Epithelial cell of proximal tubule (primary cell): ENCODE measurements at places on chromosomes 1 and 21. TPM values are rescaled to one million over a fixed set of nuclear protein-coding genes. Genes with fewer than 3 reads are reported as not detected.
A peak's percentile ranks its signal among the peaks of the same experiment; 100 is the strongest.

DNA sequence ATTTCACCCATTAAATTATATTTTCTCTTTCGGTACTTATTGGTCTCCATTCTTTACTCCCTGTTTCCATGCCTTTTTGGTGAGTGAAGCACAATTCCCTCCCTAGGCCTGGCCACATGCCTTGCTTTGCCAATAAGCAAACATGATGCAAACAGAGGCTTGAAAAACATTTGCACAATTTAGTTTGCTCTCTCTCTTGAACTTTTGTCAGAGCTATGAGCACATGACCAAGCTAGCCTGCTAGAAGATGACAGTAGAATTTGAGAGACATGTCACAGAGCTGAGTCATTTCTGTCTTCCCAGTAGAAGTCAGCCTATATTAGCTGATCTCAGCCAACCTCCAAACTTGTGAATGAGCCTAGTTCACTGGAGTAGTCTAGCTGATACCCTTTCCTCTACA, 24.6 kb downstream of the ANGPTL3 start:
- peak; percentile 90 for DNase-seq

TBX15 gene
- total RNA-seq = 0.07 TPM in 1 of 2 replicates, not detected in the other

- no peak for DNase-seq
Observed at GRCh38 chr1:116579259-116579875, 8.5 kb upstream of the CD58 start.

IL23R gene
- total RNA-seq = not detected in 2 replicates

RNU1-2 gene
- total RNA-seq = under 0.01 TPM in 2 replicates

- no peak for DNase-seq
Observed at GRCh38 chr1:44831516-44831915, 11.5 kb downstream of the PTCH2 start.

GRCh38 chr1:218425647-218426342, 80.7 kb downstream of the TGFB2 start:
- DNase-seq = peak; percentile 59

DNA sequence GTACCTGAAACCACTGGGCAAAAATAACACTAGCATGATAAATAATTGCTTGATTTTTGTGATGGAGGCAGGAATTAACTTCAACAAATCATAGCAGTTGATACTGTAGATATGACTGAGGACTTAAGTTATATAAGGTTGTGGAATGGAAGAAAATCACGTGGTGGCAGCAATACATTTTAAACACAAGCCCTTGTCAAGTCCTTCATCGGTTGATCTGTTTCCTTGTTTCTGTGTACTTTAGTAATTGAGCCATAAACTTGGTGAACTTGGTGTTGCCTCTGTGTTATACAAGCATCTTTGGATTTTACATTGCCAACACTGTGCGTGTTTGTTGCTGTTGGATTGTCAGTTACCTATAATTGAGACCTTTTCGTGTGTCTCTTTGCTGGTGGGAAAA, 114.4 kb downstream of the CAMTA1 start:
- DNase-seq = no peak

GRCh38 chr1:228256626-228257375, 49.0 kb downstream of the OBSCN start:
- DNase-seq = no peak

DNA sequence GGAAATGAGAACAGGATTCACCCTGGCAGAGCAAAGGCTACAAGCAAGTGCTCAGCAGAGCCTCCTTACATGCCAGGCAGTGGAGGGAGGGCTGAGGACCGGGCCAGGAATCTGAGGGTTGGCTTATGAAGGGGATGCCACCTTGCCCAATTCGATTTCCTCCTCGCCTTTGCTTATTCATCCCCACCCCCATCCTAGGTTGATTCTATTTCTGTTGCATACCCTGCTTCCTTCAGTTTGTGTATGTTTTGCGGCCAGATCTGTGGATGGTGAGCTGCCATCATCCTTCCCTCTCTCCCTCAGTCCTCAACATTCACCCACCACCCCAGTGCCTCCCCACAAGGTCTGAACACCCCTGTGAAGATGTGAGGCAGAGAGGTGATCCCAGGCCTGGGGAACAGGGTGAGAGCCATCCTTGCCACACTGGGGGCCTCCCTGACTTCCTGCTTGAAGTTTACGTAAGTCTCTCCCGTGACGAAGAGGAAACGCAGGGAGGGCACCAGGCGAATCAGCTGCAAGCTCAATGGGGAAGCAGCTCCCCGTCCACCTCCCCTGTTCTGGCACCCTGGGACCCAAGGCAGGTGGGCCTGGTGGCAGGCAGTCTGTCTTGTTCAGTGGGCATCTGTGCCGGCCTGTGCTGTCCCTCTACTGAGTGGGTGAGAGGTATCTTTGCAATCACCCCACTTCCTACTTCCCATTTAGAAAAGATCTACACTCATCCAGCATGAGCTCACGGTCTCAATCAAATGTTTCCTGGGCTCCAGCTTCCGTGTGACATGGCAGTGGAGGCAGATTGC, 50.6 kb upstream of the CNTN2 start:
- no peak for DNase-seq

- DNase-seq = no peak
Observed at GRCh38 chr1:18919197-18919905, 17.0 kb upstream of the ALDH4A1 start.

DNA sequence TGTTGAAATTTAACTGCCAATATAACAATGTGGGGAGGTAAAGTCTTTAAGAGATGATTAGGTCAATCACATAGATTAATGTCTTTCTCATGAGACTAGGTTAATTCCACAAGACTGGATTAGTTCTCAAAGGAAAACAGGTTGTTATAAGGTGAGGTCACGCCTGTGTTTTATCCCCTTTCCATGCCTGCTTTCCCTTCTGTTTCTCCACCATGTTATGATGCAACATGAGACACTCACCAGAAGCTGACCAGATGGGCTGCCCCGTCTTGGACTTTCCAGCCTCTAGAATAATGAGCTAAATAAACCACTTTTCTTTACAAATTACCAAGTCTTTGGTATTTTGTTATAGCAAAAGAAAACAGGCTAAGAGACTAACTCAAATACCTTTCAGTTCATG, 70.8 kb downstream of the DDAH1 start:
- DNase-seq = no peak

GRCh38 chr1:20266642-20267041, 24.0 kb upstream of the VWA5B1 start:
- DNase-seq = no peak

DNA sequence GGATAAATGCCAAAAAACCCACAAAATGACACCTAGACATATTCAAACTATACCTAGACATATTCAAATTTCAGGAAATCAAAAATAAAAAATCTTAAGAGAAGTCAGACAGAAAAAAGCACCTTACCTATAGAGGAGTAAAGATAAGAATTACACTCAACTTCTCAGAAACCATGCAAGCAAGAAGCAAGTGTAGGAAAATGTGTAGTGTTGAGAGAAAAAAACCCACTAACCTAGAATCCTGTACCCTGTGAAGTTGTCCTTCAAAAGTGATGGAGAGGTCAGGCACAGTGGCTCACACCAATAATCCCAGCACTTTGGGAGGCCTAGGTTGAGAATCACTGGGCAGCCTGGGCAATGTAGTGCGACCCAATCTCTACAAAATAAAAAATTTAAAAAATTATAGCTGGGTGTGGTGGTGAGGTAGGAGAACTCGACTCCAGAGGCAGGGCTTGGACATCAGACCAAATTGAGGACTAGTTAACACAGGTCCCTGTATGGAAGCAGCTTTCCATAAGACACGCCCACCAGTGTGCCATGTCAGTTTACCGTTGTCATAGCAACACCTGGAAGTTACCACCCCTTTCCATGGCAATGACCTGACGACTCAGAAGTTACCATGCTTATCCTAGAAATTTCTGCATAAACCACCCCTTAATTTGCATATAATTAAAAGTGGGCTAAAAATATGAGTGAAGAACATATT, 20.7 kb downstream of the PDIK1L start:
- DNase-seq = no peak

DNA sequence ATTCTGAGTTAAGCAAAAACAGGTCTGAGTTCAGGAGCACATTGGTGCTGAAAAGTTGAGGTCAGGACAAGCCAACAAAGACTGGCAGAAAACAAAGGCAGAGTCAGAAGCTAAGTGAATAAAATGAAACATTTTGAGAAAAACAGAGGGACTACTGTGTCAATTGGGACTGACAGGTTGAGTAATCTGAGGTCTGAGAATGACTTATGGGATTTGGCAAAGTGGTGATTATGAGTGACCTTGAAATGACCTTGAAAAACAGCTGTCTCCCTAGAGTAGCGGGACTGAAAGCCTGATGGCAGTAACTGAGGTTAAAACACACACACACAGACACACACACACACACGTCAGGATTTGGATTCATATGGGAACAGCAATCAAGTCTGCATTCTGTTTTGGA, 8.8 kb upstream of the COG2 start:
- DNase-seq = no peak

DNA sequence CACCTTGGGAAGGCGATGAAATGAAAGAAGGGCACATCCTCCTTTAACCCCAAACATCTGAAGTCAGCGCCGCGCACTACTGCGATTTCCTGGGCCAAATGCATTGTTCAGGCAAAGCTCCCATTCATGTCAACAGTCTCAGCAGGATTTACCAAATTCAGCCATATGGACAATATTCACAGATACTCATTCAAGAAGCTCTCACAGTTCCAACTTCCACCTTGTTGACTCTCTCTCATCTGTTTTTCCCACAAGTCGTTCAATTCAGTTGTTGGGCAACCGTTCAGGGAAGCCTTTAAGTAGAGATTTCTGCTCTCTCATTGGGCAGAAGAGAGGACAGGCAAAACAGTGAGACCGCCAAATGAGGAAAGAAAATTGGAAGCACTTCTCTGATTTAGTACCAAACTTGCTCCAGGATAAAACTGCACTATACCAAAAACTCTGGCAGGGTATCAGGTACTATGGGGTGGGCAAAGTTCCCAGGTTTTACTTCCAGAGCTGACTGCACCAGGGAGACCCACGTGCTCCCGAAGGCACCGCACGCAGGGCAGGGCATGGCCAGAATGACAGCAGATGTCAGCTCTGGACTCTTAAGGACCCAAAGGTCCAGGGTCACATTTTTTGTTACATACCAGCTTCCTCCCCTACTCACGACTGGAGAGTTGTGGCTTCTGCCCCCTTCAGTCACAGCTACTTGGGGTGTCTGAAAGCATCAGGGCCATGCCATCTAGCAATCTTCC, 668.8 kb downstream of the KIF26B start:
- DNase-seq = no peak

SELENBP1 gene
- total RNA-seq = 2.7 and 5.9 TPM in 2 replicates

CELA2A gene
- total RNA-seq = not detected in 2 replicates

DNA sequence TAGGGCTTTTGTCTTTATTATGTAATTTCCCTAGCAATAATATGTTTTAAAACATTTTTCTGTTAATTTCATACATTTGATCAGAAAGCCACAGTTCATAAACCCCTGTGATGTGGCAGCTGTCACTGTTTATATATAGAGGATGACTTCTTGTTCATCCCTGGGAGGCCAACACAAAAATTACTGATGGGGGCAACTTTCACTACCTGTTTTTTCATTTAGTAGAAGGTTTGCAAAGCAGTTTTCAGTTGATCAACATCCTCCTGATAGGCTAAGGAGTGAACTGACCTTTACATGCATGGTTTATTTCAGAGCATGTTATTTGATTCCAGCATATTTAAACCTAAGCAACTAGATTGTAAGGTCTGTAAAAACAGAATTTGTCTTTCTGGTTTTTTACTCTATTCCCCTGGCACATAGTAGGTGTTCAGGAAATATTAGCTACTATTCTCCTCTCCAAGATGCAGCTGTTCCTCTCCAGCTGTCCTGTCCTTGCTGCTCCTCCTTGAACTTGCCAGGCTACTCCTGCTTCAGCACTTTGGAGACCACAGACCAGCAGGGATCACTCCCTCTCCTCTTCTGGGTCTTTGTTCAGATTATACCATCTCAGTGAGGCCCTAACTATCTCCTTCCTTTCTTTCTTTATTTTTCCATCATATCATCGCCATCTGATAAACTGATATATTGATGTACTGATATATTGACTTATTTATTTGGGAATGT, 54.7 kb downstream of the ROR1 start:
- no peak for DNase-seq

LAMB3 gene
- total RNA-seq = 65.5 and 72.0 TPM in 2 replicates

DNA sequence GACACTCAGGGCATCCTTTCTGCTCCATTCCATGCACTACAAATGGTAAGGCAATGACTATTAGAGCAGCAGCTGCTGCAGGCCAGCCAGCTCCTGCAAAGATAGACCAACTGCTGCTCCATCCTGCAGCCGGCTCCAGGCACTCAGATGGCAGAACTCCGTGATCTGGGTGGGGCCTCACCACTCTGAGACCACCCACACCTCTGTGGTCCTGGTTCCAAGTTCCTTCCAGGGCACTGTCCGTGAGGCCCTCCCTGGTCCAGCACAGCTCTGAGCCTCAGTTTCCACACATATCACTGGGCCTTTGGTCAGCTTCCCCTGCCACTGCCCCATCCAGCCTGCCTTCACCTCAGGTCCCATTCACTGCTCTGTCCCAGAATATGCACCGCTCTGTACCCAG, 114.7 kb downstream of the DMRTB1 start:
- DNase-seq = no peak

KMO gene
- 1.0 TPM in 1 of 2 replicates, not detected in the other for total RNA-seq
